ENCODE measurements at places on chromosomes 3 and 15.

DNA sequence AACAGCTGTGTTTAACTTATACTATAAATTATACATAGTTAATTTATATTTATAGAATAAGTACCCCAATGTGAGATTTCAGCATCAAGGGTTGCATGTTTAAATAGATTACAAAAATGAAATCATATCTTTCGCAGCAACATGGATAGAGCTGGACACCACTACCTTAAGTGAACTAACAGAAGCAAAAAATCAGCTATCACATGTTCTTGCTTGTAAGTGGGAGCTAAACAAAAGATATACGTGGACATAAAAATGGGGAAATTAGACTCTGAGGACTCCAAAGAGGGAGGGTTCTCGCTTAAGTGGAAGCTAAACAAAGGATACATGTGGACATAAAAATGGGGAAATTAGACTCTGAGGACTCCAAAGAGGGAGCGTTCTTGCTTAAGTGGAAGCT is 626.5 kb upstream of the DPPA4 start:
- no peak for DNase-seq

DNA sequence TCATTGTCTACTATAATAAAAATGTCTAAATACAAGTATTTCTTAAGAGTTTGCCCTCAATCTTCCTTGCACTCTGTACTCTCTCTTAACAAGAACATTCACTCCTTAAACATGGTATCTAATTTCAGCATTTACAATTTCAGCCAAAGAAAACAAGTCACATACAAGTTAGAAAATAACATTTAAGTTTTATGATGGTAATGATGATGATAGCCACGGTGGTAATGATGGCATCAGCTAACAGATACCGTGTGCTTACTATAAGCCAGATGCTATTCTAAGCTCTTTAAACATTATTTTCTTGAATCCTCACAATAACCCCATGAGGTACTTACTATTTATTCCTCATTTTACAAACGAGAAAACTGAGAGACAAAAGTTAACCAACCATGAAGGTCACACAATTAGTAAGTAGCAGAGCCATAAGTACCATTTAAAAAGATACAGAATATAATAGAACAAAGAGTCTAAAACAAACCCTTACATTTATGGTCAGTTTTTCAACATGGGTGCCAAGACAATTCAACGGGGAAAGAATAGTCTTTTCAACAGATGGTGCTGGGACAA is 7.4 kb downstream of the SPICE1 start:
- no peak for DNase-seq

DNA sequence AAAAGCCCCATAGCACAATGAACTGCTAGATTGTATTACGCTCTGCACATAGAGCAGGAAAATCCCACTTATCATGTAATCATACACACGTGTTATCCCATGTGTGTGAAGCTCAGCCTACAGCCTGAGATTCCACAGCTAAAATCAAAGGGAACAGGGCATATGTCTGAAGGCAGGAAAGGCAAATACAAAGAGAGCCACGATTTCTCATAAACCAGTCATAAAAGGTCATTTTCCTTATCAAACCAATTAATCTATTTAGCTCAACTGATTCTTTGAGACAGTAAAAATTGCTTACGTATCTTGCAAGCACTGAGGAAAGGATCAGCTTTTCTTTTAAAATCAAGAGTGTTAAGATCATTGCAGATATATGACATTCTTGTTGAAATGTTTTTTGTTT is 199.5 kb upstream of the TBL1XR1 start:
- DNase-seq: no peak

- no peak for DNase-seq
Observed at GRCh38 chr3:54836871-54837270, 91.0 kb downstream of the LRTM1 start.

DNA sequence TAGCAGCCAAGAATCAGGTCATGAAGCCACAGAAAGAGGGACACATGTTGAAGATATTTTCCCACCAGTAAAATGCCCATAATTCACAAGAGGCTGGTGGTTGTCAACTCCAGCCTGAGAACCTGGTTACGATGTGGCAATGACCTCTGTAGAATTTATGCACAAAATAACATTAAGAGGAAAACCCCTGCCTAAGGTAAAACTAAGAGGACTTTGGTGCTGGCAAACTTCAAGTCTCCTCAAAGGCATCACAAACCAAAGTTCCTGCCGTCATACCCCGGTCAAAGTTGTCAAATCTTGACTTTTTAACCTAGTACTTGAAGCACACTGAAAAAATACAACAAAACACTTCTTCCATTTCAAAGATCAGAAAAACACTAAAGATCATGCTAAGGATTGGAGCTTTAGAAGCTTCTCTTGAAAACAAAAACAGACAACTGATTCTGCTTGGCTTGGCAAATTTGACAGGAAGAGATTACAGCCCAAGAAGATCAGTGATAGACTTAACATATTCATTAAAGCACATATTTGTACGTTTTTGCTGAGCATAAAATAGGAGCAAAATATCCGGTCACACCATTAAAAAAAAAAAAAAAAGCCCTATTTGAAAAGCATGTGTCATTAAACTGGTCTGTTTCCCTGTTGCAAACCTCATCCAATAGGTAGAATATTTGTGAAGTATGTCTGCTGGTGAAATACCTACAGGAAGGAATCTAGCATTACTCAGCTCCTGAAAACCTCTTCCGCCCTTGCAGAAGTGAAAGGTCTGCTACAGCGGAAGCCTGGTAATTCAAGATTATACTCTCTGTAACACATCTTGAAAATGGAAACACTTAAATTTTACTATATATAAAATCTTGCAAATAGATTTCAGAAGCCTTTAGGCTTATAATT is 22.8 kb downstream of the EIF4E3 start:
- no peak for DNase-seq

DNA sequence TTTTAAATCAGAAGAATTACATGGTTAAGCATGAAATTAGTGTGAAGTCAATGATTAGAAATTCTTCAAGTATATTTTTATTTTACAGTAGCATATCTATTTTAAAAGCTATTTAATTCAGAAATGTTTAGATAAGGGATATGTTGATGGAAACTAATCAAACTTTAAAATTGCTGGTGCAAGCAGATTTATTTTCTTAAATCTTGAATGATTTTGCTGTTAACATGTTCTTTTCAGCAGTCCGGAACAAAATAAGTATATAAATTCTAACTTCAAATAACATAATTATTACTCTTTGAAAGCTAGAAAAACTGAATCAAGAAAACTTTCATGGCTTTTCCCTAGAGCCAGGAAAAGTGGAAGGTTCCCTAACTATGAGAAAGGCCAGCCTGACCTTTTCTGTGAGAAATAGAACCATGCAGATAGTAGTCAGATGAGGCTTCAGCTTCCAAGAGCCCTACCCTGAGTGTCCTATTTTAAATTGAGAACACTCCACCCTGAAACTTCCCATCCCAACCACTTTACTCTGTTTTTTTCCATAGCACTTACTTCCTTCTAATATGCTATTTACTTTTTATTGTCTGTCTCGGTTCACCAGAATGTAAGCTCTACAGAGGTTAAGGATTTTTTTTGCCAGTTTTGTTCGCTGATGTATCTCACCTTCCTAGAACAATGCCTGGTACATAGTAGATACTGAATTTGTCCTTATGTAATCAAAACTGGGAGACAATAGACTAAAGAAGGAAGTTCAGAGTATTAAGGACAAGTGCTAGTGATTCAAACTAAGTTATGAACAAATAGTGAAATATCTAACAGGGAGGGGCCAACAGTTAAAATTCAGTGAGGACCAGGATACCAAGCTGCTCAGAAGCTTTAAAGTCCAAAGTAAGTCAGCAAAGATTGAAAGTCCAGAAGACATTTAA is 66.8 kb downstream of the CD200R1L start:
- DNase-seq: no peak

Measured in ovary (tissue), 10 donors.